ENCODE measurements at places on chromosomes 1 and 21.

DNA sequence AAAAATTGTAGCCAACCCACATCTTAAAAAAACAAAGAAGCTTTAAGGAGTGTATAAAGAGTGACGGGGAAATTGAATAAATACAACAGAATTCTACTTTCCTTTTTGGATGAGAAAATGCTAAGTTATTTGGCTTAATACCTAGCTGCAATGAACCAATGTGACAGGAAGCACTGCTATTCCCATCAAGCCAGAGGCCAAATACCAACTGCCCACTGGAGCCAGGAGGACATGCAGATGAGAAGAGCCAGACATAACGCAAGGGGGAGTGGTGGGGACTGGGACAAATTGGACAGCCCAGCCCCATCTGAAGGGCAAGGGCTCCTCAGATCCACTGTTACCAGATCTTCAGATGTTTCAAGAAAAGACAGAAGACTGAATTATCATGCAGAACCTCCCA, 25.7 kb downstream of the DNAJC11 start:
- DNase-seq: no peak

DNA sequence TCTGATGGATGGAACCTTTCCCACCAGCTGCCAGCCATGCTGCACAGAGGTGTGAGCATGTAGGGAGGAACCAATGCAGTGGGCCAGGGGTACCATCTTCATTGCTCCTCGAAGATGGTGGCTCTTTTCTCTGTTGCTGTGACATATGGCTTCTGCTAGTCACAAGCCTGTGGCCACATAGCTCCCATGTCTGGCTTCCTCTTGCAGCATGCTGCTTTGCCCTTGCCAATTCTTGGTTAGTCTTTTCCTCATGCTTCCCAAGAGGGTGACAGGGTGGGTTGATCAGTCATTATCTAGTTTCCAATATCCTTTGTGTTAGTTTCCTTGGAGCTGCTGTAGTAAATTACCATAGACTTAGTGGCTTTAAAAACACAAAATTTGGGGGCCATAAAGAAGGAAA, 123.4 kb downstream of the ETS2 start:
- DNase-seq: no peak

DNA sequence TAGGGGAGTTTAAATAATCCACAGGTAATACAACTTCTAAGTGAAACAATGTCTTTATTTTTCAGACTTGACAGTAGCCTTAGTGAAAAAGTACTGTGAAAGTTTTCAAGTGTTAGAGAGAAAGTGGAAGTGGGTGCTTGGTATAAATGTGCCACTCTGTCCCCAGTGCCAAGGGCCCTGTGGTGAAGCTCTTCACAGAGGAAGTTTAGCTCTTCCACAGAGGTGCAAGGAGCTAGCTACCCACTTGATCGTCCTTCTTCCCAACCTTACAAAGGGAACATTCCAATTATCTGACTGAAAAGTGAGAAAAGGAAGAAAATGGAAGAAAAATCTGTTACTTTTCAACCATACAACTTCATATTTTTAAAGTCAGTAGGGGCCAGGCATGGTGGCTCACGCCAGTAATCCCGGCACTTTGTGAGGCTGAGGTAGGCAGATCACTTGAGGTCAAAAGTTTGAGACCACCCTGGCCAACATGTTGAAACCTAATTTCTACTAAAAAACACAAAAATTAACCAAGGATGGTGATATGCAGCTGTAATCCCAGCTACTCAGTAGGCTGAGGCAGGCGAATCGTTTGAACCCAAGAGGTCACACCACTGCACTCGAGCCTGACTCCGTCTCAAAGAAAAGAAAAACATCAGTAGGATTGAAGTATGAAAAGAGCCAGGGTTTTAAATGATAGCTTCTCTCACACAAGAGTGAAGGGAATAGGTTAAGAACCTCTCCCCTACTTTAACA, 41.0 kb upstream of the PTPRC start:
- no peak for DNase-seq

GRCh38 chr21:37164742-37165141, 91.7 kb downstream of the TTC3 start:
- no peak for DNase-seq

Data from endothelial cell (in vitro differentiated cells).